ENCODE measurements at places on chromosomes 16 and 17.
A peak's percentile ranks its signal among the peaks of the same experiment; 100 is the strongest.

GRCh38 chr17:67378454-67379250 is 1.6 kb downstream of the PITPNC1 start:
- H3K36me3 ChIP-seq: no peaks in the 10 kb centered on the region
- peaks cover 5% of the 10 kb centered on the region for H3K4me1 ChIP-seq
- DNase-seq: peak; percentile 82
- peak overlapping the region; percentile 73 for H3K27ac ChIP-seq
- peak overlapping the region; percentile 59 for H3K4me3 ChIP-seq

- H3K4me3 ChIP-seq: no peak overlapping the region
- H3K27ac ChIP-seq: no peak overlapping the region
- peaks cover 21% of the 10 kb centered on the region for H3K36me3 ChIP-seq
Observed at GRCh38 chr16:11051879-11052808, 107.8 kb downstream of the CLEC16A start.

- H3K36me3 ChIP-seq: no peaks in the 10 kb centered on the region
- DNase-seq: peak; percentile 37
- H3K27me3 ChIP-seq: peaks cover 11% of the 10 kb centered on the region
- no peak overlapping the region for H3K4me3 ChIP-seq
- peaks cover 1% of the 10 kb centered on the region for H3K4me1 ChIP-seq
Observed at GRCh38 chr16:8572919-8573724, 17.2 kb downstream of the TMEM114 start.

GRCh38 chr16:88144028-88144511 is 192.8 kb downstream of the BANP start:
- H3K27me3 ChIP-seq: peaks cover 2% of the 10 kb centered on the region
- 0 out of 2 replicates have a peak, but pooled peaks cover 2% of the 10 kb centered on the region for H3K4me1 ChIP-seq
- no peaks in the 10 kb centered on the region for H3K36me3 ChIP-seq
- H3K27ac ChIP-seq: no peak overlapping the region
- H3K4me3 ChIP-seq: no peak overlapping the region
- no peak for DNase-seq

DNA sequence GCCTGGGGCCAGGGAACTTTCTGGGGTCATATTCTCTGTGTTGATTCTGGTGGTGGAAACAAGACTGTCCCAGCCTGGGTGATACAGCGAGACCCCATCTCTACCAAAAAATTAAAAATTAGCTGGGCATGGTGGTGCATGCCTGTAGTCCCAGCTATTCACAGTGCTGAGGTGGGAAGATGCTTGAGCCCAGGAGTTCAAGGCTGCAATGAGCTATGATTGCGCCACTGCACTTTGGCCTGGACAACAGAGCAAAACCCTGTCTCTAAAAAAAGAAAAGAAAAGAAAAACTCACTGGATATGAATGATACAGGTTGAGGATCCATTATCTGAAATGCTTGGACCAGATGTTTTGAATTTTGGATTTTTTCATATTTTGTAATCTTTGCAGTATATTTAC is 13.6 kb downstream of the SCGB1C2 start:
- DNase-seq: no peak
- H3K4me1 ChIP-seq: peaks cover 2% of the 10 kb centered on the region
- no peak overlapping the region for H3K4me3 ChIP-seq
- peaks cover 11% of the 10 kb centered on the region for H3K27me3 ChIP-seq
- H3K27ac ChIP-seq: no peak overlapping the region

- no peaks in the 10 kb centered on the region for H3K4me1 ChIP-seq
- H3K27me3 ChIP-seq: no peaks in the 10 kb centered on the region
- DNase-seq: no peak
- H3K4me3 ChIP-seq: no peak overlapping the region
Observed at GRCh38 chr17:72901083-72901482, 191.4 kb downstream of the SLC39A11 start.

GRCh38 chr17:66715745-66716156 is 119.2 kb upstream of the CACNG5 start:
- H3K4me1 ChIP-seq: no peaks in the 10 kb centered on the region
- no peak overlapping the region for H3K4me3 ChIP-seq
- DNase-seq: peak; percentile 75

Data from IMR-90 (cell line).